CD4-positive, alpha-beta T cell (primary cell): ENCODE measurements at places on chromosomes 3 and 15.

DNA sequence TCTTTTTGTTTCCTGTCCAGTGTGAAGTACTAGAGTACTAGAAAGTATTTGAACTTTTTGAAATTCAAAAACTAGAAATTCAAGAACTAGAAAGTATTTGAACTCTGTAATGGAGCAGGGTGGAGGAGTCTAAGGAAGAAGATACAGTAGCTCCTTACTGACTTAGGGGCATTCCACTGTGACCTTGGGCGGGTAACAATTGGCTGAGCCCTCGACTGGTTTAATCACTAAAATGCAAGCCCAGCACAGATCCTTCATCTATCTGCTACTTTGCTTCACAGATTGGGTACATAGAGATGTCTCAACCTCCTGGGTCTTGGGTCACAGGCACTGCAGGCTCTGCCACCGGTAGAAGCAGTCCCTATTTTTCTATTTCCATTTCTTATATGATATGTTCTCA lies 462.1 kb upstream of the AGTR1 start:
- no peak for DNase-seq

DNA sequence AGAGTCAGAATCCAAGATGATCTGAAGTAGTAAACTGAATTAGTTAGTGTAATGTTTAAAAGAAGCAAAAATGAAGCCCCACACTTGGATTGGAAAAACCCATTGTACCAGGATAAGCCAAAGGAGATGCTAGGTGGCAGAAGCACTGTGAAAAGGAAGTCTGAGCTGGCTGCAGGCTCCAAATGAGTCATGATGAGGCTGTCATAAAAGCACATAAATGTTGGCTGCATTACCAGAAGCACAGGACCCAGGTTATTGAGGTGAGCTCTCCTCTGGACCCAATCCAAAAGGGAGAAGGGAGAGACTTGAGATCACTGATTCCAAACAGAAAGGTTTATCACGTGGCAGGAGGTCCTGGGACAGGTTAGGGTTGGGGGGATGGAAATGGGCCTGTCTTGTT lies 3.2 kb upstream of the ACAN start:
- DNase-seq = no peak

DNA sequence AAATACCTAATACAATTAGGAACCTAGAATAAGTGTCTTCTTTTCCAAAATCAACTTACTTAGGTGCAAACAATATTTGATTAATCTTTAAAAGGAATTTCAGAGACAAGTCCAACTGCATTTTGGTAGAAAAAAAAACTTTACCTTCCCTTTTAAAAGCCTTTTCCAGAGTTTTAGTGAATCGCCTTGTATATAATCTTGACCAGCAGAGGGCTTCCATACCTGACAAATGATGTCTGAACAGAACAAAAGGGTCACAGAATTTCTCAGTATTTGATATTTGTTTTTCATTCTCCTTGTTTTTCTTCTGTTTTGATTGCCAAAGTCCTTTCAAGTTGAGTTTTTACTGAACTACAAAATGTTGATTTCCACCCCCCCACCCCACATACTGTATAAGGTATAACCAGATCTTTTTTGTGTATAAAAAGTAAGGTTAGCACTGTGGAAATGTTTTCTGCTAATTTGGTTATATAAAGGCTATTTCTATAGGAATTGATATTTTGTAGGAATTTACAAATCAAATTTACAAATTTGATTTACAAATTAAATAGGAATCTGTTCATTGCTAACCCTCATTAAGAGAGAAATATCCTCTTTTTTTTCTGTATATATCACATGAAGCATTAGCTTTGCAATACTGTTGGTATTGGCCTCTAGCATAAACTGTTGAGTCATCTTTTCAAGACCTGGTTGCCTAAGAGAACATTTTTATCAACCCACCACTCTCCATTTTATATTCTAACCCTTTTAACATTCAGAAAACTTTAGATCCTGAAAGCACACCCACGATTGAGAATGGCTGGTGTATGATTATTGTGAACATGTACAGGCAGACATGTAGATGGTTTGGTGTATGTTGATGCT lies 464.1 kb upstream of the RARB start:
- no peak for DNase-seq

DNA sequence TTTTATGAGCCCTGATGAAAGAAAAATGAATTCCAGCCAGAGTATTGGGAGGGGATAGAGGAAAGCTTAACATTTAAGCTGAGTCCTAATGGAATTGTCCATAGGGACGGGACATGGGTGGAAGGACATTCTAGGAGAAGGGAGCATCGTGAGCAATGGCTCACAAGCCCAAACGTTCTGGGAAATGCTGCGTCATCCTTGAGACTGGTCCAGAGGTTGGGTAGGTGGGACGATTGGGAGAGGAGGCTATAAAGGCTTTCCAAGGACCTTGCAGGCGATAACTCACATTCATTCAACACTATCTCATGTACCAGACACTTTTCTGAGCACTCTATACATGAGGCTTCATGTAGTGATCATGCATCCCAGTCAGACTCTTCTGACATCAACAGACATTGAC lies 237.5 kb downstream of the THSD4 start:
- DNase-seq = no peak

GRCh38 chr3:23108451-23109057 lies 94.6 kb upstream of the UBE2E2 start:
- DNase-seq = no peak

DNA sequence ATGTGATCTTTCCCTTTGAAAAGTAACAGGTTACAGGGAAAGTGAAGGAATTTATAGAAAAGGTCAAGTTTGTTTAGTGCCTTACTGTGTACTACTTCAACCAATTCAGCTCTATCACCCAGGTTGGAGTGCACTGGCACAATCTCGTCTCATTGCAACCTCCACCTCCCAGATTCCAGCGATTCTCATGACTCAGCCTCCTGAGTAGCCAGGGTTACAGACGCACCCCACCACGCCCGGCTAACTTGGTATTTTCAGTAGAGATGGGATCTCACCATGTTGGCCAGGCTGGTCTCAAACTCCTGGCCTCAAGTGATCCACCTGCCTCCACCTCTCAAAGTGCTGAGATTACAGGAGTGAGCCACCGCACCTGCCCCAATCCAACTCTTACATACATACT lies 279.7 kb downstream of the ZBTB20 start:
- DNase-seq = no peak

DNA sequence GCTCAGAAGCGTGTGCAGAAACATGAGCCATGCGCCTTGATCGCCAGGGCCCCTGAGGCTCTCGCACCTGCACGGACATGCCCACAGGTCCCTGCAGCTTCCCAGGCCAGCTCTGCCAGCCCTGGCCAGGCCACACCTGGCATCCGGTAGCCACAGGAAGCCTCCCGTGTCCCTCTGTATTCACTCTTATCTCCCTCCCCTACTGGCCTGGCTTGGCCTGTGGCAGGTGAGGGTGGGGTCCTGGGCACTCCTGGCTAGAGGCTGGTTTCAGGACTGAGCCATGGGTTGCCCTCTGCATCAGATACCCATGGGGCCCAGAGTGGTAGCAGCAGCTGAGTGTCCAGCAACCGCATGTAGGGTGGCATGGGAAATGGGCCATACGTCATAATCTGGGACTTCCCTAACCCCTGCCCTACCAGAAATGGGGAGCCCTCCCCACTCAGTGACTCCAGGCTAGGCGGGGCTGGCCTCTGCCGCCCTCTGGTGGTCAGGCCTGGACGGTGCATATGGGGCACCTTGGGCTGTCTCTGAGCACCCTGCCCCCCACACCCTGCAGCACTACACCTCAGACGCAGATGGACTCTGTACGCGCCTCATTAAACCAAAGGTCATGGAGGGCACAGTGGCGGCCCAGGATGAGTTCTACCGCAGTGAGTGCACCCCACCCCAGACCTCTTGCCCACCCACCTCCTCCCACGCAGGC lies 12.6 kb upstream of the LMAN1L start:
- DNase-seq = peak; percentile 87

DNA sequence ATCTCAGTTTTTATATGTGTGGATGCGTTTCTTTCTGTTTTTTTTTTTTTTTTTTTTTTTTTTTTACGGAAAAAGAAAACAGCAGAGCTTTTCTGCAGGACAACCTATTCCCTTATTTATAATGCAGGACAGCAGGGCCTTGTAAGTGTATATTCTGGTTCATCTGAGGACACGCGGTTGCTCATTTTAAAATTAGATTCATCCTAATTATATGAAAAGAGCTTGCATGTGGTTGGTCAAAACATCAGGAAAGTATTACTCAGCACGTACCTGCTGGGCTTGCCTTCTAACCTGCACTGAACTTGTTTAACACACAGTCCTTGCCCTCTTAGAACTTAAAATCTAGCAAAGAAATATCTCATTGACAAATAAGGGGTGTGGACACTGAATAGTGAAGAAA lies 13.5 kb downstream of the THRB start:
- DNase-seq = no peak

GRCh38 chr15:35630532-35630931 lies 84.6 kb upstream of the DPH6 start:
- DNase-seq = no peak

DNA sequence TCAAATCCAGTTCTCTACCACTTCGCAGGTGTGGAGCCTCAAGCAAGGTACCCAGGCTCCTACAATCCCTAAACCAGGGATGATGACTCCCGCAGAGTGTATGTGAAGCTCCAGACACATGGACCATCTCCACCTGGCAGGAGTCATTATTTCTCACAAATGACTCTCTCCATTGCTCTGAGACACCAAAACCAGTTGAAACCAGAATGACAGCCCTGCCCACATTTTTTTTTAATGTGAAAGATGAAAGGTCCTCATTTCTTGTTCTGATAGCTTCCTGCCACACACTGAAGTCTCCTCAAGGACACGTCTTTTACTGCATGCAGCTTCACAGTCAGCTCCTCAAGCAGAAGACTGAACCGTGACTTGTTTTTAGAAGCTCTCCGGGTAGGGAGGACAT lies 61.4 kb upstream of the ZBTB38 start:
- peak; percentile 34 for DNase-seq
